ENCODE measurements at places on chromosomes 7 and 10.

GRCh38 chr7:140062118-140062527 lies 628 bp downstream of the PARP12 start:
- no peak for DNase-seq

- DNase-seq: no peak
Measured at GRCh38 chr7:136956671-136957070, 88.2 kb downstream of the CHRM2 start.

DNA sequence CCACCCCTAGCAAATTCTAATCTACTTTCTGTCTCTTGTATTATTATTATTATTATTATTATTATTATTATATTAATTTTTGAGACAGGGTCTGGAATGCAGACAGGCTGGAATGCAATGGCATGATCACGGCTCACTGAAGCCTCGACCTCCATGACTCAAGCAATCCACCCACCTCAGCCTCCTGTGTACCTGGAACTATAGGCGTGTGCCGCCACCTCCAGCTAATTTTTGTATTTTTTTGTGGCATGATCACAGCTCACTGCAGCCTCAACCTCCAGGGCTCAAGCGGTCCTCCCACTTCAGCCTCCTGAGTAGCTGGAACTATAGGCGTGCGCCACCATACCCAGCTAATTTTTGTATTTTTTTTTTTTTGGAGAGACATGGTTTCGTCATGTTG lies 2.6 kb upstream of the TMEM139 start:
- no peak for DNase-seq

GRCh38 chr10:95716466-95716865 lies 22.7 kb upstream of the TCTN3 start:
- DNase-seq: no peak

DNA sequence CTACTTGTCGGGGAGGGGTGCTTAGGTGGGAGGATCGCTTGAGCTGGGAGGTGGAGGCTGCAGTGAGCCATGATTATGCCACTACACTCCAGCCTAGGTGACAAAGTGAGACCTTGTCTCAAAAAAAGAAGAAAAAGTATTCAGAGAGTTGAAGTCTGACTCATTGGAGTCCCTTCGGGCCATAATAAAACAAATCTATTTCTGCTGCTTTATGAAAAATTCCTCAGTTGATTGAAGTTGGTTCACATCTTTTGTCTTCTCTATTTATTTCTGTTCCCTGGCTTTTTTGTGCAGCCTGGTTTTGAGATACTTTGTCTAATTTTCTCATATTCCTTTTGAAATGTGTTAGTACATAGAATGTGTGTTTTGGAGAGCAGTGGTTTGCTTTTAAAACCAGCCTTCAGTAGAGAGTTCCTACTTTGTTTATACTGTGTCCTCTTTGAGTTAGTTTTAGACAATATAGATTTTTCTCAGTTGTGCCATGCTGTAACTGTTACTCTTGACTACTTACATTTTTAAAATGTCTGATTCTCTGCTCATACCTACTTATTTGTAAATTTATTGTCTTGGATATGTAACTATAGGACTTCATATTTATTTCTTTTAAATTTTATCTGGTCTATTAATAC lies 36.7 kb downstream of the LUC7L2 start:
- DNase-seq: no peak

DNA sequence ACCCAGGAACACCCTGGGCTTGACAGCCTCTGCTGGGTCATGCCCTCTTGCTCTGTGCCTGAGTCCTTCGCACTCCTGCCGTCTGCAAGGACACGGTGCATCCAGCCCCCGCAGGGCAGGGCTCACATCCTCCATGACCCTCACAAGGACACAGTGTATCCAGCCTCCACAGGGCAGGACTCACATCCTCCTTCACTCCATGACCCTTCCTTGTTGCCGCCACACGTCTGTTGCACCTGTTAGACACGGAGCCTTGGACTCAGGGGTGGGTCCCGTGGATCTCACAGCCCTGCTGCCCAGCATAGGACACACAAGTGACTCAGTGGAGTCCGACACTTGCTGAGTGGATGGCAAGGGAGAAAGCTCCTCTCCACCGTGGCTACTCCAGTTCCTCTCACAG lies 500.8 kb downstream of the DNAJB6 start:
- DNase-seq: no peak

- no peak for DNase-seq
Measured at GRCh38 chr10:97149079-97149531, 36.7 kb downstream of the SLIT1 start.

DNA sequence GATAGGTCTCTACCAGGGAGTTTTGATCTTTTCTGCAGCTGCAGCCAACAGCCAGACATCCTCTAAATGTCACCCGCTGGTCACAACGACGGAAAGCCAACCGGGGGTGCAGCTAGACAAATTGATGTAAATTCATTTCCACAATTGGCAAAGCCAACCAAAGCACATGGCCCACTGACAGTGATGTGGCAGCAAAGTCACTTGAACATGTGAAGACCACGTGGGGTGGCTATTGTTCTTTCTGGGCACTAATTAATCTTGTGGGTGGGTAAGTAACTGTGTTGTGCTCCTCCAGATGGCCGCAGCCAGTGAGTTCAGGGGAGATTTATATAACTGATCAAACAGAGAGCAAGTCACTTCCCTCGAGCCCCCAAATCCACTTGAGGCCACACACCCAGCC lies 354.1 kb downstream of the ANKRD30A start:
- no peak for DNase-seq

DNA sequence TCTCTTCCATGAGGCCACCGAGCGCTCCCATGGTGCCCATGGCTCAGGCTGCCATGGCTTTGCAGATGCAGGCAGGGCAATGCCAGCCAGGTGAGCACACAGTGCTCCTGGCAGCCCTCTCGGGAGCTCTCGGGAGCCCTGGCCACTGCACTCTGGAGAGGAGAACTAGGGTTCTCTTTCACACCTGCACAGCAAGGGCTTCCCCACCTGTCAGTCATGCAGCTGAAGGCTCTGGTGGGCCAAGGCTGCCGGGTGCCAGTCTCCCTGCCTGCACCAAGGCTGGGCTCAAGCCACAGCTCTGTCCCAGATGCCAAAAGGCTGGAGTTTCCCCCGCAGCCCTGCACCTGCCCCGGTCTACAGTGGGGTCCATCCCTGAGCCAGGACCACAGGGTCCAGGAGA lies 32.6 kb downstream of the NUDT1 start:
- no peak for DNase-seq

- no peak for DNase-seq
Measured at GRCh38 chr10:28594406-28594805, 61.5 kb downstream of the WAC start.

DNA sequence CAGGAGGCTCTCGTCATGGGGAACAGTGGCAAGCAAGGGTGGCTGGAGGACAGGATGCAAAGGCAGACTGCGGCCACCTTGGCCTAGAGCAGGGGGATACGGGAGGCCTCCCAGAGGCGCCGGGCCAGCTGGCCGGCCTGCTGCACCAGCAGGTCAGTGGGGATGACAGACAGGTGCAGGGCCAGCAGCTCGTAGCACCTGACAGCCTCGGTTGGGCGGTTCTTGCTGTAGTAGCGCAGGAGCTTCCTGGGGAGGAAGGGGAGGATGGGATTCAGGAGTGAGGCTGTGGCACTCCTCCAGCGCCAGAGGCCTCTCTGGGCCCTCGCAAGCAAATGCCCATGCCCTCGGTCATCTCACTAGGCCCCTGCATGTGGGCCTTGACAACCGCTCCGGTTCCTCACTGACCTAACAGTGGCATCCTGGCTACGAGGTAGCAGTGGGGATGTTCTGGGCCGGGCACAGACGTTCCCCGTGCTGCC lies 2.5 kb upstream of the PYROXD2 start:
- no peak for DNase-seq

- no peak for DNase-seq
Measured at GRCh38 chr7:5827755-5828154, 46.3 kb upstream of the RNF216 start.

GRCh38 chr10:43808136-43808535 lies 159.5 kb upstream of the ZNF32 start:
- DNase-seq: no peak

DNA sequence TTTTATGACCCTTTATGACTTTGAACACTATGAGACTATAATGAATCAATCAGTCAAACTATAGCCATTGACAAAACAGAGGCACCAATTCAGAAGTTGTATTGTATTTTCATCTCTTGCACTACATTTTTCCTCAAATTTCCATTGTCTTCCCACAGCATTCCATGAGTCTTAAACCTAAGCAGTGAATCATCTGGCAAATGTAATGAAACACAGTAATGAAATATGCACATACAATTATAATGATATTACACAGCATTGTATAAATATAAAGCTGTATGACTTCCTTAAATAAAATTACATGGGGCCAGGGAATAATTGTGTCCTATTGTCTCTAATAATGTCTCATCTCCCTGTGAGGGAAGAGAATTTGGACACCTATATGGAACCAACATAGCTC lies 45.0 kb downstream of the VWDE start:
- DNase-seq: no peak

DNA sequence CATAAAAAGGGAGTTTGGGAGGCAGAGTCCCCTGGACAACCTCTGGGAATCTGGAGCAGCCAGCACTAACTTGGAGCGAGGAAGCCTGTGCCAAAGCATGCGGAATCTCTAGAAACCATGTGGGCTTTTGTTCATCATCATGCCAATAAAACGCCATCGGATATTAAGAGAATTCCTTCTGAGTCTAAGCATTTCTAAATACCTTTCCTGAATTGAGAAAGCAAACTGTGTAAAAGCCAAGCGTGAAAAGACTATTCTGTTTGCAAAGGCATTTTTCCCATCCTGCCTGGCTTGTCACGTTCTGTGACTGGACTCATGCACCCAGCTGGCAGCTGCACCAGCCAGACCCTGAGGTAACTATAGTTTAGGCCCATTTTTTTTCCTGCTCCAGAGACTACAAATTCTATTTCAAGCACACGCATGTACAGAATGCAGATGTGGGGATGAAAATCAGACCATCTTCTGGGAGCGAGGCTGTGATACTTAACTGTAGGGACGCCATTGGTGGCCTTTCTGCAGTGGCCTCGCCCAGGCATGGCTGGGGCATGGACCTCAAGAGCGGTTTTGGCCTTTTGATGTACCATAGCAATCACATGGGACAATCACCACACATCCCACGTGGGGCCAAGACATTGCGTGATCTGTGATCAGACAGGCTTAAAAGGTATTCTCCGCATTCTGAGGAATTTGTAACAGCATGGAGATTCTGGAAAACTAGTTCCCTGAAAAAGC lies 218.9 kb downstream of the KIAA1217 start:
- no peak for DNase-seq

GRCh38 chr10:63642808-63643207 lies 121.6 kb downstream of the REEP3 start:
- no peak for DNase-seq

DNA sequence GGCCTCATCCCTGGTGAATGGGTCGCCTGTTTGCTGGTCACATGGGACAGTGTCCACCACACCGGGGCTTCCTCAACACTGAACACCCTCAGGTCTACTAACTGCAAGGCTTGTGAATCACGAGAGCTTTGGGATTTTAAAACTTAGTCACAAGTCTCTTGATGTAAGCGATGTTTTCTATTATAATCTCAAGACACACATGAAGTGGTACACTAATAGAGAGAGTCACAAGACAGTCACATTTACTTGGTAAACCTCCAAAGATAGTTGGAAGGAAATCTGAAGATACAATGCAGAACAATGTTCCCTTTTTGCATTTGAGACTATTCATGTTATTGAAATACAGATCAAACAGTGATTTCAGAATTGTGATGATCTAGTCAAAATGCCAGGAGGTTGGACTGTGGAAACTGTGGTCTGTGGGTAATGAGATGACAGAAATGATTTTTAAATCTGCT lies 233.1 kb upstream of the KLF6 start:
- DNase-seq: no peak

- DNase-seq: no peak
Measured at GRCh38 chr7:36742911-36743775, 18.8 kb upstream of the AOAH start.

DNA sequence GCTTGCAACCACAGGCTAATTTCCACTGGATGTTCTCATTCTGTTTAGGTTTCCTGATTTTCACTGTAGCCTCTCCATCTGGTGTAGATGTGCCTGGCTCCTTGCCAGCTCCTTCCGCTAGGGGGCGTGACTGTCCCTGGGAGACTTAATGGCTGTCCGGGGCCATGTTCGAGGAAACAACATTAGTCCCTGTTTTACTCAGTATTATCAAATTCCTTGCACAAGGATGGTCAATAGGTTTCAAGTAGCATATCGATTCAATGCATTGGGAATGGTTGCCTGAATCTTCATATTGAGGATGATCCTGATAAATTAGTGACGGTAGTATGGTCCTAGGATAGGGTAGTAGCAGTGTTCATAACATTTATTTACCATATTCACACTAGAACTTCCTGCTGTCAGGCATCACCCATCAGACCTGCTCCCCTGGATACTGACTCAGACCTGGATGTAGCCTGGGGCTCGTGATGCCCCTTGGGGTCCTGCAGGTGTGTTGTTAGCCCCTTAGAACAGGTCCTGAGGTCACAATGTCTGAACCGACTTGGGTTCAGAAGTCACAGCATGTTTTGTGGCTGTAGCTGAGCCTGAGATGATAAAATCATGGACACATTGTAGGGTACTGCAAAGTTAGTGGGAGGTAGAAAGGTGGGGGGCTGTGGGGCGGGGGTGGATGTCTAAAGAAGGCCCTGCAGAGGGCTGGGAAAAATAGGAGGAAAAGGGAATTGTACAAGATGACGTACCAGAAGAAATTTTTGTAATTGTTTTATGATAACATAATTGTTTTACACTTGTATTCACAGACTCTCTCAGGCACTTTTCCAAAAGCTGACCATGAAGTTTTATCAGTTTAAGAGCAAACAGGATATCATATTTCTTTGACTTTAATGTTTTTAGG lies 8.9 kb upstream of the EXOC6 start:
- DNase-seq: no peak

DNA sequence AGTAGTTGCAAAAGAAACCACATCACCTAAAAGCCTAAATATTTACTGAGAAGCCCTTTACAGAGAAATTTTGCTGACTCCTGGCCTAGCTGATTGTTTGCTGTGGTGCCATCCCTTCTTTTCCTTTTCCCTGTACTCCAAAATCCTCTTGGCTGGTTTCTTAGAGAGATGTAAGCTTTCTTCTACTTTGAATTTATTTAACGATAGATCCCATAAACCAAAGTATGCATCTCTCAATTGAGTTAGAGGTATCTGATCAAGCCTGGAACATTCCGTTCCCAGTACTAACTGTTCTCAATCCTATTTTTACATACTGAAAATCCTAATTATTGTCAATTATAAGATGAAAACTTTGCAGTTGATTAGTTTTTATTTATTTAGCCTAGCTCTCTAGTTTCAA lies 6.3 kb downstream of the TMEM60 start:
- no peak for DNase-seq

DNA sequence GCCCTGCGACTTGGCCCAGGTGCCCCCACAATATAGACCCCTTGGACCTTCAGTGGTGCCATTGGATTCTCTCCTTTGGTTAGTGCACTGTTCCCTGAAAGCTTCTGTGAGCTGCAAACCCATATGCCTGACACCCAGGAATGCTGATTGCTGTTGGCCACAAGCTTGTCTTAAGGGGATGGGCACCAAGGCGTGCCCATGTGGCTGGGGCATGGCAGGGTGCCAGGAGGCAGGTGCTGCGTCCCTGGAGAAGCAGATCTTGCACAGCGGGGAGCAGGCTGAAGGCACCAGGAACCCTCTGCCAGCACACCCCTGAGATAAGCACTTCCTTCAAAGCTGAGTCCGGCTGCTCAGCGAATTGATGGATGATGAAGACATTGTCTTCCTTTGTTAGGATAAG lies 411.8 kb downstream of the SDK1 start:
- no peak for DNase-seq
